Stimulated activated CD4-positive, alpha-beta T cell treated with anti-CD3 and anti-CD28 coated beads, Interleukin-1b, Interleukin-23, amount 100 ng/mL, for 1 hour (primary cell): ENCODE measurements at places on chromosomes 1 and 21.

- no peak for DNase-seq
Observed at GRCh38 chr1:209672705-209673630, 2.2 kb upstream of the G0S2 start.

DNA sequence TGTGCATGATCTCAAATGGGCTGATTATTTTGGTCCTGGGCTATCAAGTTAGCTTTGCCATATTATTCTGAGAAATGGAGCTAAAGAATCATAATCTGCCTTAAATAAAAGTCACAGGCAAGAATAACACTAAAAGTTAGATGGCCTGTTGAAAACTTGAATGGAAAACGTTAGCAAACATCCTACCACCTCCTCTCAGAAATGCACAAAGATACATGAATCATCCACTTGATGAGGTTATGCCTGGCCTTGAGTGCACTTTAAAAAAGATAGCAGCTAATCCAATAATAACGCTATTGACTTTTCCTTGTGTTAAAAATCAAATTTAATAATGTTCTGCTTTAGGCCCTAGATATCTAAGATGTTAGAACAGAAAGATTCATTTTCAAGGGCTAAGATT lies 108.0 kb downstream of the KCNJ6 start:
- no peak for DNase-seq

DNA sequence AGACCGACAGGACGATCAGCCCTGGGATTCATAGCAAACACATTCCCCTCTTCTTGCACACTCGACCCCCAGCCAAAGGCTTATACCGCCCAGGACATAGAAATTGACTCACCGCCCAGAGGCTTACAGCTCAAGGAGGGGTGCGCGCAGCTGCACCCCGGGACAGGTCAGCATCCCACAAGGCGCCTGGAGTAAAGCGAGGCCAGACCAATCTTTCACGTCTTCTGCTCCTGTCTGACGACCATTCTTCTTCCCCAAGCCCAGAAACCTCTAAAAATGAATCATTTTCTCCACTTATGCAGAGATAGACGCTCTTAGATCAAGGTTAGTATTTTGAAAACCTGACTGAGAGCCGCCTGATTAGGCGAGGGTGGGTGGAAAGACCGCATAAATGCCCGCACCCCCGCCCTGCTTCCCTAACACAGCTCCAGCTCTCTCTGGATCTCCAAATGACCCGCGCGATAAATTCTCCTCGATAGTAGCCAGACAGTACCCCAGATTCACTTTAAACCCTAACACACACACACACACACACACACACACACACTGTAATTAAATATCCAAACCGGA lies 1.9 kb upstream of the LHX8 start:
- no peak for DNase-seq

DNA sequence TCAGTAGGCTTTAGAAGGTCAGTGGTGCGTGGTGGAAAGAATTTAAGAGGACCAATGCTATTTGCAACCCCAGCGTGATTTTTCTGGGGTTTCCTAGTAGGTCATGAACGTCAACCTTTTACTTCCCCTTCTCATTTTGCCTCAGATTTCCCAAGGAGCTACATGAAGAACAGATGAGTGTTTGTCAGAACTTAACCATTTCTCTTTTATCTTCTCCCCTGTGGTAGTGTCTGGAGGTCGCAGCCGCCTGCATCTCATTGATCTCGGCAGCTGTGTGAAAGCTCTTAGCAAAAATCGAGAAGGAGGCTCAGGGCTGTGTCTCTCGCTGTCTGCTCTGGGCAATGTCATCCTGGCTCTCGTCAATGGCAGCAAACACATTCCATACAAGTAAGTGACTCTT lies 491.1 kb downstream of the KIF26B start:
- DNase-seq, result no peak

DNA sequence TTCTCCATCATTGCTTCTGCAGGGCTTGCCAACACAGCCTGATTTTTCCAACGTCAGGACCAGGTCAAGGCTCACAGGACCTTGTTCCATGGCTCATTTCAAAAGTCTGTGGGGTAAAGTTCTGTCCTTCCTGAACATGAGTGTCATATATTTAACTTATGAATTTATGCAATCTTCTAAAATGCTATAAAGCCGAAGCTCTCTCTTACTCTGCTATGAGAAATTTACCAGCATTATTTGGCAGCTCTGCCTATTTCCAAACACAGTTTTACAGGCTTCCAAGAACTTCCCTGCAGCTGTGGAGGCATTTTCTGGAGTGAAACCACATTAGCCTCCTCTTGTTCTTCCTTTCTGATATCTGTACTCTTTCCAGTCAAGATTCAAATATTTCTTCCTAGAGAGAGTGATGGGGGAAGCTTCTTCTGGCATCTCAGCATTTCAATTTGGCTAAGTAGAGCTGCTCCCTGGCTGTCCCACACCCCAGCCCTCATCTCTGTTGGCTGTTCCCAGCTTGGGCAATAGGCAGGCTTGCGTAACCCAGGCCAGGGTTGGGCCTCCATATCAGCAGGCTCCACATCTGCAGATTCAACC lies 15.6 kb upstream of the HMGCS2 start:
- DNase-seq, result no peak
